SHP77 treated with DMSO at 0.1 percent for 48 hours (cell line): ENCODE measurements at places on chromosomes 16 and 17.

GRCh38 chr16:1620391-1620790, 8.2 kb downstream of the CRAMP1 start:
- DNase-seq, result no peak

DNA sequence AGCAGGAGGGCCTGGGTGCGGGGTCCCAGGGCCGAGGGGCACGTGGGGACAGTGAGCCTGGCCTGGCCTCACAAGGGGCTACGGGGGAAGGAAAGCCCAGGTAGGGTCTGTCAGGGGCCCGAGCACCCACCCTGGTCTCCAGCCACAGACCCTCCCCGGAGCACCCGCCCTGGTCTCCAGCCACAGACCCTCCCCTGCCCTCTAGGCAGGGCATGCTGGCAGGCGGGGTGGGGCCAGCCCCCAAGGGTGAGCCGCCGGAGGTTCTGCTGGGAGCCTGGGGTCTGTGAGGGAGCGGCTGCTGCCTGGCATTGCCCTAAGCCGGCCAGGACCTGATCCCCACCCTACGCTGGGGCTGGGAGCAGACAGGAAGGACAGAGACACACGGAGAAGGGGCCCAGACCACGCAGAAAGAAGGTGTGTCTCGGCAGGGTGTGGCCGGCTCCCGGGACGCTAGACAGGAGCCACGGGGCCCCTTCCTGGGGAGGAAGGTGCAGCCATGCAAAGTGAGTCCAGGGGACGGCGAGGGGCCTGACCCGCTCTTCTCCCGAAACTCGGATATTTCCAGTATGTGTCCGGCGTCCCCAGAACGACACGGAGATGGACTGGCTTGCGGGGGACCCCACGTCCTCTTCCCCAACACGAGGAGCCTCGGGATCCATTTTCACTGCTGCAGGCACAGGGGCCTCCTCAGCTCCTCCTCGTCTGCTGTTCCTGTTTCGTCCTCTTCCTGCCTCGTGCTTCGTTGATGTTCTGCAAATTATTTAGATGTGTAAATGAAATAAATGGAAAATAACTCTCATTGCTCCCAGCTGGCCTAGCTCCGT, 15.5 kb downstream of the UTS2R start:
- no peak for DNase-seq

- DNase-seq, result no peak
These were observed 1.7 kb downstream of the SLC52A1 start for GRCh38 chr17:5033352-5034015.

- no peak for DNase-seq
These were observed 12.9 kb downstream of the BBS2 start for GRCh38 chr16:56506941-56507340.

DNA sequence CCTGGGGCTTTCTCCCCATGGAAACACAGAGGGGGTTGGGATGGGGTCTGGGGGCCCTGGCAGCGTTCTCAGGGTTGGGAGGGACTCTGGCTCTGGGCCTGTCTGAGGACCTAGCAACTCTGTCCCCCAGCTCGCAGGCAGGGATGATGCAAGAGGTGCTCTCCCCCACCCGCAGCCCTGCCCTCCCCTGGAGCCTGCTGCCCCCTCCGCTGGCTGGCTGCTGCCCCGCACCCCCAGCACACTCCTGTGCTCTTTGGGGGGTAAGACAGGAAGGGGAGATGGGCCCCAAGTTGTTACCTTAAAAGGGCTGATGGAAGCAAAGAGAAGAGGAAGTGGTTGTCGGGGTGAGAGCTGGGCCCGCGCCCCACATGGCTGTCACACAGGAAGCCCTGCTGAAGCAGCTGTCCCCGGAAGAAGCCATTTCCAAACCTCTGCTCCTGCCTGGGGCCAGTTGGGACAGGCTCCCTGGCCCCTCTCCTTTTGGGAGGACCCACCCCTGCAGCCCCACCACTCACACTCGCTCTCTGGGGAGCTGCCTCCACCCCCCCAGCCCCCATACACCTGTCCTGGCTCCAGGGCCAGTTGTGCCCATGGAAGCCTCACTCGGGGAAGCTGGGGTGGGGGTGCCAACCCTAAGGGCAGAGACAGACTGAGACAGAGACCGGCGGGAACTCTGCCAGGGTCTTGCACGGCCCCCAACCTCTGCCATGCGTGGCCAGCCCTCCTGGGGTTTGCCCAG, 2.5 kb downstream of the CORO1A start:
- DNase-seq, result no peak

DNA sequence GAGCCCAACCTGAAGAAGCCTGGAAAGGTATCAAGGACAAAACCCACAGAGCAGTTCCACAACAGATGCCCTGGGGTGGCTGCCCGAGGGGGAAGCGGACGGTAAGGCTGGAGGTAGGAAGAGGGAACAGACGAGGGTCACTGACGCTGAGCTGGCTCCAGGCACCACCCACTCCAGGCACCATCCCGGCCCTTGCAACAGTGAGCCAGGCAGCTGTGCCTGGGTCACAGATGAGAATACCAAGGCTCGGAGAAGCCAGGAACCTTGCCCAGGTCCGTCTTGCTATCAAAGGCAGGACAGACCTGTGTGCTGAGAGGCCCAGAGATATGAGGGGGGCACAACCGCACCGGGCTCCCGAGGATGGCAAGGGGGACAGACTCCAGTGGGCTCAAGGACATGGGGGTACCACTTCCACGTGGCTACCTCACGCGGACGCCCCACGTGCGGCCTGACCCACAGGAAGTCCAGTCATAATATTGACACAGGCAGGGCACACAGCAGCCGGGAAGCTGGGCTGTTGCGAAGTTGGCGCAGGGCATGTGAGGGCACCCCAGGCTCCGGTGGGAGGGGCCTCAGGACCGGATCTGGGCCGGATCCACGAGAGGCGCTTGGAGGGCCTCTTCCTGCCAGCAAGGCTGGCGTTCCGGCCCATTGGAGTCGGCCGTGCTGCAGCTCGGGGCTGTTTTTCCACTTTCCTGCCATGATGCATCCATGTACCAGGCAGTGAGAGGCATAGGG, 29.9 kb downstream of the PEMT start:
- peak; percentile 91 for DNase-seq

DNA sequence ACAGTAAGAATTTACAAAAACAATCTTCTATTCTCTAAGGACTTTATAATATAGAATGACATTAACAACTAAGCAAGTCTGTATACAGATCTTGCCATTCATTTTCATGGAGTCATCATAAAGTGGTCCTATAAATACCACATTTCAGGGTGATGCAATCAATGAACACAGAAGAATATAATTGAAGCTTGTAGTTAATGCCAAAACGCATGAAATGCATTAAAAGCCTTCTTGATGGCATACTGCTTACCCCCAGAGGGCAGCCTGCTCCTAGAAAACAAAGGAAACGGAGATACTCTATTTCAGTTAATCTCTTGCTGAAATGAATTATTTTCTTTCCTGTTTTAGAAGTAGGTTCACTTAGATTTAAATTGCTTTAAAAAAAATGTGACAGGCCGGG, 45.2 kb upstream of the STAC2 start:
- DNase-seq, result no peak

GRCh38 chr17:50218771-50219315, 17.4 kb upstream of the COL1A1 start:
- no peak for DNase-seq

DNA sequence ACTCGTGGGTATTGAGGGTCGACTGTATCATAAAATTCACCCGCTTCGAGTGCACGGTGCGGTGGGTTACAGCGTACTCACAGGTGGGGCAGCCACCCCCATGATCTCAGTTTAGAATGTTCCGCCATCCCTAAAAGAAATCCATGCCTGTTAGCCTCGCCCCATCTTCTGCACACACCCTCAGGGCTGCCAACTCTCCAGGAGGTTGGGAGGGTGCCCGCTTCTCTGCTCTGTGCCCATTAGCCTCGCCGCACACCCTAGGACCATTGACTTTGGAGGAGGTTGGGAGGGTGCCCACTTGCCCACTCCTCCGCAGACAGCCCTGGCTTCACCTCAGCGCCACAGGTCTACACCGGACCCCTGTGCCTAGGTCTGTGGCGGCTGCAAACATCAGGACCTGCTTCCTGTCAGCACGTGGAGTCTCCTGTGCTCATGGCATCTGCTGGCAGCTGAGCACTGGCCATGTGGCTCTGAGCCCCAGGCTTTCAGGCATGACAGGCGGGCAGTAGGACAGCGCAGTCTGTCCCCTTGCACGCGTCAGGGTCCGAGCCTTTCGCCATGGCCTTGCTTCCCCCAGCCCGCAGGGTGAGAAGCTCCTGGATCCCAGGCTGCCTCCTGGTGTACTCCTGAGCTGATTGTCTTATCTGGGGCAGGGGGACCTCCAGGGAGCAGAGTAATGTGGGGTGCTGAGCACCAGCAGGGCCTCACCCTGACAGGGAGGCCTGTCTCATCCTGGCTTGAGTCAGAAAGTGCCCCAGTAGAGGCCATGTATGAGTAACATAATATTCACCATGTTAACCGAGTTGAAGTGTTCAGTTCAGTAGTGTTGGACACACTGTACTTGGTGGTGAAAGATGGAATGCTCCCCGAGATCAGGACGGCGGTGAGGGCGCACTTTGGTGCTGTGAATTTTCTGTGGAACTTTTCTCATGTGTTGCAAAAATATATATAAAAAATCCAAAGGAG, 21.9 kb downstream of the NME3 start:
- DNase-seq, result no peak

- DNase-seq, result no peak
These were observed 25.2 kb downstream of the ZDHHC7 start for GRCh38 chr16:84986102-84986501.

DNA sequence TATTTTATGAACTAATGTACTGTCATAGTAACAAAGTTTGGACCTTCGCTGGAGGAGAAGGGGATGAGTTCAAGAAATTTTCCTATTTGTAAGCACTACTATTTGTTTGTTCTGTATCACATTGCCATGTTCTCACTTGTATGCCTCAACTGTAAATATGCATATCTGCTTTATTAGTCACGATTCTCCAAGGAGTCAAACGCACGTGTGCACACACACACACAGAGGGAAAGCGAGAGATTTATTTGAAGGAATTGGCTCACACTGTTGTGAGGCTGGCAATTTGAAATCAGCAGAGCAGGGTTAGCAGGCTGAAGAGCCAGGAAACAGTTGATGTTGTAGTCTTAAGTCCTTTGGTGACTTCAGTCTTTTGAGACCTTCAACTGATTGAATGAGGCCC, 24.9 kb upstream of the MYH2 start:
- no peak for DNase-seq

- DNase-seq, result no peak
These were observed 9.6 kb downstream of the SDK2 start for GRCh38 chr17:73634629-73635028.

DNA sequence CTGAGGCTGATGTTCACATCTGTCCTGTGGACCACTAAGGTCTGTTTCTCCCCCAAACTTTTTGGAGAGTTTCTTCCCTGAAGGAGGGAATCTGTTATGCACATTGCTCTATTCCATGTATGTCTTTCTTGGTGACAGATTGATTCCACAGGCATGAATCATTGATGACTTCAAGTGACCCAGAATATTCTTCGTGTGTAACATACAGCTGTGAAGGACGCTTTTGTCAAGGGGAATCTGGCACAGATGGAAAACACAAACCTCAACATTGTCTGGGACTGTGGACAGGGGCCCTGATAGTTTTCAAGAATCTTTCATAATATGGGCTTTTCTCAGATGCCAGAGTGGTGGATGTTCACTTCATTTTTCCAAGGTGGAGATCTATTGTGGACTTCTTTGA, 223.1 kb upstream of the MAF start:
- DNase-seq, result no peak

DNA sequence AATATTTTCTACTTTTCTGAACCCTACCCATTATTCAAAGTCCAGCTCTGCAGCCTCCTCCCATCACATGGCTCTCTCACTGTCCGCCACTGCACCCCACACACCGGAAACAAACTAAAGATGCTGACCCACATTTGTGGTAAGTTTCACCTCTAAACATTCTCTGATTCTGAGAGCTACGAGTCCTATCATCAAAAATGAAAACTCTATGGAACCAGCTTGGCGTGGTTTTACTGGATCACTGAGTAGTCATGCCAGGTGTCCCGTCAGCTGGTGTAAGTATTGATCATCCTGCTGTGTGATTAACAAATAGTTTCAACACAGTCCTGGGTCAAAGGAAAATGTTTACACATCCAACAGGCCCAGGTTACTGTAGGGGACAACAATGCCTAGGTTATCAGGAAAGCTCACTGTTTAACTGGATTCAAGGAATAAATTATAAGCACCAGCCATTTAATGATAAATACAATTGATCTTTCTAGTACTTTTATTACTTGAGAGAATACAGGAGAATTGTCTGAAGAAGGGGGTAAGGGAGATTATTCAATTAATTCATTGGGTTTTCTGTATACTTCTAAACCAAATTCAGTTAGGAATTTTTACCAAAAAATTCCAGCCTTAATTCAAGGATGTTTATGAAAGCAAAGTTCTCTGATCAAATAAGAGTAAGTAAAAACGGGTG, 33.9 kb downstream of the CYTH1 start:
- no peak for DNase-seq

GRCh38 chr16:22663389-22664064, 150.4 kb upstream of the HS3ST2 start:
- no peak for DNase-seq

GRCh38 chr16:81693041-81693743, 85.9 kb upstream of the PLCG2 start:
- no peak for DNase-seq

GRCh38 chr16:72434159-72434558, 262.2 kb upstream of the PMFBP1 start:
- DNase-seq, result no peak
